Kidney epithelial cell (primary cell): ENCODE measurements at places on chromosomes 1 and 21.

- DNase-seq: no peak
Measured at GRCh38 chr1:58155418-58156123, 391.0 kb downstream of the OMA1 start.

GRCh38 chr1:244022311-244022710 lies 28.8 kb upstream of the ZBTB18 start:
- no peak for DNase-seq

DNA sequence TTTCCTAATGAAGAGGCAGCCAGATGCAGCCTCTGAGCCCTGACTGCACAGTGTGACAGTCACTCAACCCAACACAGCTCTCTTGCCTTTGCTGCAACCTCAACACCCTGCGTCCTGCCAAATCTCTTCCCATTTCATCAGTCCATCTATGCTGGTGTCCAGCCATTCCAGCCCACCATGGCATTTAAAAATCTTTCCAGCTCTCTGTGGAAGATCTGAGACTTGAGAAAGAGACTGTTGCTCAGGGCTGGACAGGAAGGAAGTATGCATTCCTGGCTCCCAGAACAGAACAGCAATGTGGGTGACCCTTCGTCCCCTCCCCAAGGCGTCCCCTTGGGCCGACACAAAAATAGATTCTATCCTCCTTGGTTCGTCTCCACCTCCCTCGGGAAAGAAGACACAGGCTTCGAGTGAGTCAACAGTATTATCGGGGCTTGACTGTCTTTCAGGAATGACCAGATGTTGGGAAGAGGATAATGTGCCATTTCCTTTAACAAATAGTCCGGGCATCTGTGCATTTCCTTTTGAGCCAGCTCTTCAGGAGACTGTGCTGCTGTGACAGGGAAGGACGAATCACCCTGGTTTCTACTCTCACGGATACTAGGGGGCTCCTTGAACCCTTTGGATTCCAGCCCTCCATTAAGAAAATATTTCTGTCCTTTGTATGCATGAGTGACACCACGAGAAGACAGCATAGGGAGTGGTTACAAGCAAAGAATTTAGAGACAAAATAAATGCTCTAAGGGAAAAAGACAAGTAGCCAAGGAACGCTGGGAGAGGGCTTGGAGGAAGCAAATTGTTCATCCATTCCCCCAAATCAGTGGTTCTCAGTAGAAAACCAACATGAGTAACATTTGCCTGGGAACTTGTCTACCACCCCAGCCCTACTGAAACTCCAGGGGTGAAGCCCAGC lies 111.4 kb upstream of the CDC42BPA start:
- no peak for DNase-seq

DNA sequence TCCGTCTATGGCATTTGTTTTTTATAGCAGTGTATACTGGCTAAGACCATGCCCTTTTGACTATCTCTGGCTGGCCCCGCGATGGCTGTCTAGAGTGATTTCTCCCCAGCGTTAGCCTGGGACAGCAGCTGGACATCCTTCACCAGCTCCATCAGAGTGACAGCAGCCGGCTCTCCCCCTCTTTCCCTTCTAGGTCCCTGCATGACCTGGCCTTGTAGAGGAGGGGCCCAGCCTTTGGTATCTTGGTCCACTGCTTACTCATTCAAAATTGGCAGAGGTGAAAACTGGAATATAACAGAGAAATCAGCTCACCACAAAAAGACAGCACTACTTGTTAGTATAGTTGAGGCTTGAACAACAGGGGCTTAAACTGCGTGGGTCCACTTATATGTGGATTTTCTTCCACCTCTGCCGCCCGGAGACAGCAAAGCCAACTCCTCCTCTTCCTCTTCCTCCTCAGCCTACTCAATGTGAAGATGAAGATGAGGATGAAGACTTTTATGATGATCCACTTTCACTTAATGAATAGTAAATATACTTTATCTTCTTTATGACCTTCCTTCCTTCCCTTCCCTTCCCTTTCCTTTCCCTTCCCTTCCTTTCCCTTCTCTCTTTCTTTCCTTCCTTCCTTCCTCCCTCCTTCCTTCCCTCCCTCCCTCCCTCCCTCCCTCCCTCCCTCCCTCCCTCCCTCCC lies 29.4 kb upstream of the B3GALNT2 start:
- DNase-seq: no peak

- DNase-seq: peak; percentile 98
Measured at GRCh38 chr1:17233675-17234320, 15.1 kb upstream of the PADI3 start.

DNA sequence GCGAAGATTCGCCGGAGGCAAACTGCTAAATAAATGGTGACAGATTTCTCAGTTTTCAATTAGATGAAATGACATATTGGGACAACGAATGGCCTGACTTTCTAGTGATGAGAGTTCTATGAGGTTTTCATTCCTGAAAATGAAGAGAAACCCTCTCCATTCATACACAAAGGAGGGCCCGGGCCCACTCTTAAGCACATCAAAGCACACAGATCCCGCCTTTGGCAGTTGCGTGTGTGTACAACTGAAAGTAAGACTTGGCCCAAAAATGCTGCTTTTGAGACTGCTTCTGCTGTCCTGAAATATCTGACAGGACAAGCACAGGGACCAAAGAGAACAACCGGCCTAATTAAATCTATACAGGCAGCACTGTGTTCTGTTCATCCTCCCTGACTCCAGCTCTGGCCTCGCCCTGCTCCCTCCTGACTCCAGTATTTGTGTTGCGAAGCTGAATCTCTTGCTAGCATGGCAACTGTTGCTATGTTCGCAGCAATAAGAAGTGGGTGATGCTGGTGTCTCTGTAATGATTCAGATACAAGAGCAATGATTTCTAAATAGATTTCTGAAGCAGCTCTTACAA lies 7.4 kb downstream of the LRRC53 start:
- no peak for DNase-seq

DNA sequence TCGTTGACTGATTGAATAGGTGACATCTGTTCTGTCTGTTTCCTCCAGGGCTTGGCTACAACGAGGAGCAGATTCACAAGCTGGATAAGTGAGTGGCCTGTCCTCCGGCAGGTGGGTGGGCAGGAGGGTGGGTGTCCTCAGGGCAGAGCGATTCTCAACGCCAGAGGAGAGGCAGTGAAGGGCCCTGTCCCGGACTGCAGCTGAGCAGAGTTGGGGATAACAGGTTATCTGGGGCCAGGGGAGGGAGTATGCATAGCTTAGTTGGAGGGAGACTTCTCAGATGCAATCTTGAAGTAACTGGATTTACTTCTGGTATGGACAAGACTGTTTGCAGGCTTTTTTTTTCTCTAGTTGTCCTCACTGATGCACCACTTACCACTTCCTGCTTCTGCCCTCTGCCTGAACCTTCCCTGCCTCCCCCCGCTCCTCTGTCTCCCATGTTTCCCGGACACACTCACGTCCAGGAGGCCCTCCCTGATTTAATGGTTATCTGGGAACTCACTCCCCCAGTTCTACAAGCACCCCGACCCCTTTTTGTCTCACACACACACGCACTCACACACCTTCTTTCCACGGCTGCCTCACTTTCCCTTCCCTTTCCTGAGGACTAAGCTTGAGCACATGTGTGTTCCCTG lies 16.4 kb upstream of the RASSF5 start:
- no peak for DNase-seq

- no peak for DNase-seq
Measured at GRCh38 chr1:183126000-183126366, 60.1 kb upstream of the LAMC2 start.

GRCh38 chr1:70156529-70157120 lies 48.8 kb downstream of the LRRC40 start:
- DNase-seq: no peak
